Activated CD4-positive, alpha-beta T cell treated with anti-CD3 and anti-CD28 coated beads for 48 hours (primary cell): ENCODE measurements at places on chromosomes 3 and 15.

DNA sequence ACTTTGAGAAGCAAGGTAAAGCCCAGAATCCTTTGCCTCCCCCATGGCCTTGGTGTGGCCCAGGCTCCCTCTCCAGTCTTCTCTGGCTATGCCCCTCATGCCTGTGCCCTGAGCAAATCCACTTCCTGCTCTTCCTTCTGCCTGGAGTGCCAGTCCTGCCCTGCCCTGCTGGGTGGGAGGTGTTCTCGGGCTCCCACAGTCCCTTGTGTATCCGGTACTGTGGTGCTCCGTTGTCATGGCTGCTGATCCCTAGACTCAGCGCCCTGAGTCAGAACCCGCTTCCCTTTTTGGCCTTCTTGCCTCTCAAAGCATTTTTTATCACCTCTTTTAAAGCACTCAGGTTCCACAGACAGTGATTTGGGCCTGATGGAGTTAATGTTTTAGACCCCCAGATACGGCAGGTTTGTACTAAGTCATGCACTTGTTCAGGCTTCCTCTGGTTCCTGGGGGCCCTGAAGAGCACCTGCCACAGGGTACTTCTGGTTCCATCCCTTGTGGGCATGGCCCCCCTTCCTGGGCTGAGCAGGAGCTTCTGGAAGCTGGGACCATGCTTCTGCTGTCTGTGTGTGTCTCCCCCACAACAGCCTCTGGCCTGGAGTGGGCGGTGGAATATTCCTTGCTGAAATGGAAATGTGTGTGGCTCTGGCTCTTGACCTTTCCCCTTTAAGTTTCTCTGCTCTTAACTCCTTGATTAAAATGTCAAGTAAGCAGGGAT lies 29.6 kb upstream of the ADAMTS7 start:
- no peak for DNase-seq

GRCh38 chr15:48336940-48337339 lies 5.7 kb downstream of the DUT start:
- peak; percentile 10 for DNase-seq

DNA sequence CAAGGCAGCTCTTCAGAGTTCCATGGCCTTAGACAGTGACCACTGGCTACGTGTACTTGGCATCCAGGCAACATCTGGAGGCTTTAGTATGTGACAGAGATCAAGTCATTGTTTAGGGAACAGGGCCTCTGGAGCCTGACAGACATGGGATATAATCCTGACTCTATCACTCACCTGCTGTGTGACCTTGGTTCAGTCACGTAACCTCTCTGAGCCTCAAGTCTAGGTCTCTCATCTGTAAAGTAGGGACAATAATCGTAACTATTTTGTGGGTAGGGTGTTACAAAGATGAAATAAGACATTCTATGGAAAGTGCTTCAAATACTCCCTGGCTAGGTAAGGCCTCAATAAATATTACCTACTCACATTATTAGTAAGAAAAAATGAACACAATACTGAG lies 114.2 kb downstream of the SMAD6 start:
- DNase-seq: no peak

DNA sequence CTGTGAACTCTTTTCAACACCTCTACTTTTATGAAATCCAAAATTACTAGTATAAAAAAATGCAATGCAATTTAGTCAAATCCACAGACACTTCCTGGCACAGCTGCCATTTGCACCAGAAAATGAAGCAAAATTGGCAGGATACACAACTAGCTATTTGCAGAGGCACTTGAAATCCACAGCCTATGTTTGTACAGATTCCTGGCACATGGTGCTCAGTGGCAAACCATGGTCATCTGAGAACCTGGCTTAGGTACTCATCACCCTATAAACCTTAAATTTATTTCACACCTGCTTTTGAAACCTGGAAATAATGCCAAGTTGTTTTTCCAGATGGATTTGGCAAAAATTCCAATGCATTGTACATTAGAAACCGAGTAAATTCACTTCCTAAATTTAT lies 20.2 kb upstream of the PPM1L start:
- DNase-seq: no peak

- no peak for DNase-seq
Measured at GRCh38 chr15:88042047-88042446, 214.5 kb downstream of the NTRK3 start.

DNA sequence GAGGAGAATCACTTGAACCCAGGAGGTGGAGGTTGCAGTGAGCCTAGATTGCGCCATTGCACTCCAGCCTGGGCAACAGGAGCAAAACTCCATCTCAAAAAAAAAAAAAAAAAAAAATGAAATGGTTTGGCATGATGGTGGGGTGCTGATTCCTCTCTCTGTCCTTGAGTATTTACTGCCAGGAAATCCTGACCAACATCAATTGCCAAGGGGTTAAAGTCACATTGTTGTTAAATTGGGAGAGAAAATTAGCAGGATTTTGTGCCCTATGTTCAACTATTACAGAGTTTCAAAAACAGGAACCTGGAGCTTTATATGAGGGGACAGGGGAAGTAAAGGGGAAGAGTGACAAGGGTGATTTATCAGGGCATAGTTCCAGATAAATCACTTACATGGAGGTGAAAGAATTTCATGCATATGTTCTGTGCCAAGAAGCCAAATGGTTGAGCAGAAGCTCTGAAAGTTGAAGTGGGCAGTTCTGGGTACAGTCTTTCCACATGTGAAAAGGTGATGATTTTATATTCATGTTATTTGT lies 70.5 kb upstream of the TSEN2 start:
- no peak for DNase-seq

- no peak for DNase-seq
Measured at GRCh38 chr3:58018892-58019742, 10.9 kb downstream of the FLNB start.

DNA sequence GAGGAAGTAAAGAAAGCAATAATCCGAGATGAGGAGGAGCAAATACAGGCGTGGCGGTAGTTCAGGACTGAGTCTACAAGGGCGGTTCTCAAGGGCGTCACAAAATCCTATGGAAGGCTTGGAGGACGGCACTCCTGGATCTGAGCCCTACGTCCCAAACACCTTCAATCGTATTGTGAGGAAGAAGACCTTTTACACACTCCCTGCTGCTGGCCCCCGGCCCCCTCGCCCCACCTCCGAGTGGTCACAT lies 747 bp downstream of the PLD1 start:
- DNase-seq: no peak

GRCh38 chr15:89792106-89792805 lies 16.1 kb downstream of the MESP2 start:
- no peak for DNase-seq

DNA sequence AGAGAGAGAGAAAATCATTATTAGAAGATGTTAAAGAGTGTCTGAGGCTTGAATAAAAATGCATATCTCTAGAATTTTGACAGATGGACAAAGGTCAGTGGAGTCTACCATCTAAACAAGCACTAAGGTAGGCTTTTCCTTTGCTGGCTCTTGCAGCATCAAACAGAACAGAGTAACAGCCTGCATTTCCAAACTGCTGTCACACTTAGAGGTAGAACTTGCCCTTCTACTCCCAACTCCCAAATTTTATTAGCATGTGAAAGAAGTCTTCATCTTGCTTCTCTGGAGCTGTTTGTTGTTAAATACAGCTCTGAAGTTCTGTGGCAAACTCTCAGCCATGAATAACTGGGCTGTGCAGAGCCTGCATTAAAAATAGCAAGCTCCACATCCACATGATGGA lies 4.1 kb upstream of the MB21D2 start:
- no peak for DNase-seq
